ENCODE measurements at places on chromosomes 6 and 20.

- no peak for DNase-seq
These were observed 89.0 kb downstream of the EDN1 start for GRCh38 chr6:12379181-12379580.

DNA sequence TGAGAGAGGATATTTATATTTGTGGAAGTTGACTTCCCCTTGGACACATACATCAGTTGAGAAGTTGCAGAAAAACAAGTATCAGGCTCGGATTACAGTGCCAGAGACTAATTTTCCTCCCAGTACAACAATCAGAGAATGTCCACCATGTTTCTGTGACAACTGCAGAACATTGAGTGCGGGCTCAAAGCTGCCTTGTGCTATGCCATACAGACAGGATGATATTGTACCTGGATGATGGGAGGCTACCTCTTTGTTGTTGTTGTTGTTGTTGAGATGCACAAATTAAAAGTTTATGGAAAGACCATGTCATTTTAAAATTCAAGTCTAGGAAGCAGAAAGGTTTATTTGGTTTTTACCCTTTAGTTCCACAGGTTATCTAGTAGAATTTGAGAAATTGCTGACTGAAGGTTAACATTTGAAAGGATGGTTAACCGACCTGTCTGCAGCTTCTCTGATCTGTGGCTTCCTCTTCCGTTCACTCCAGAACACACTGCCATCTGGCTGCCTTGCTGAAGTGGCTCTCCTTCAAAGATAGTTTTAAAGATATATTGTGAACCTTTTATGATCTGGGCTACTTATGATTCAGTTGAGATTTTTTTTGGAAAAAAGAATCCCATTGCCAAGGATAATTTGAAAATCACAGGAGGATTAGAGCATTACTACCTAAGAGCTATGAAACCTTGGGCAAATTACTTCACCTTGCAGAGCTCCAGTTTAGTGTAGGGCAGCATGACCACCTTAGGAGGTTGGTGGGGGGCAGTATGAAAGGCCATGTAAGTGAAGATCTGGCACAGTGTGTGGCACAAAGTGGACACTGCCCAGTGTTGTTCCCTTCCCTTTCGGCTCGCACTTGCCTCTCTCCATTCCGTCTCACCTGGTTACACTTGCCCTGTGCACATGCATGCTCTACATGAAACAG is 15.9 kb downstream of the TMEM200A start:
- DNase-seq: no peak

DNA sequence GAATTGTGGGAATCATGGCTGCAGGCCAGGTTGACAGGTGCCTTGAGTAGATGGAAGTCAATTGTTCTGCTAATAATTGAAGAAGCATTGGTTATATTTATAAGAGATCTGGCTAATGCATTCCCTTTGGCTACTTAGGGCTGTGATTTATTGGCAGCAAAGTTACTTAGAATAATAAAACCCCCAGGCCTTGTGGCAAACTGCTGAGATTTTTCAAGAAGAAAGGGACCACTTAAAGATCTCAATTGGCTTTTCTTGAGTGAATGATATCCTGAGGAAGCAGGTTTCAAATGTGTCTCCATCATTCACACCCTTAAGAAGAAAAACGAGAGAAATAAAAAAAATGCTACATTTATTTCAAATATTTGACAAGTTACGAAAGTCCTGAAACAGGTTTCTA is 27.4 kb downstream of the DDO start:
- no peak for DNase-seq

DNA sequence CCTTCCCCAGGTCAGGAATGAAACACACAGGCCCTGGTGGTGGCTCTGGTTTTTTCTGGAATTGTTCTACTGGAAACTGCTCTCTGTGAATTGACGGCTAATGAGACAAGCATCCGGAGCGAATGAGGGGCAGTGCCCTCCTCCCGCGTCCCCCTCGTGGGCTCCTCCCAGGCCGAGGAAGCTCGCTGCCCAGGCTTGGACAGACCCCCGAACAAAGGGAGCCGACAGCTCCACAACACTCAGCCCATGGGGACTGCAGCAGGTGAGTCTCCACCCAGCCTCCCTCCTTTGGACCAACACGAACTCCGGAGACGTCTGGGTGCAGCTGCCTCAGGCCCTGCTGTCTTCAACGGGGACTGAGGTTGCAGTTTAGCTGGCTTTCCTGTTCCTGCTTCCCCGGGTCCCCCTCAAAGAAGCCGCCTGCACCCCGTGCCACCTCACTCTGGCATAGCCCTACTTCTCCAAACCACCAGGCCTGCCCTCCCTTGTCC is 31.3 kb upstream of the AFDN start:
- no peak for DNase-seq

- no peak for DNase-seq
These were observed 22.7 kb upstream of the HLA-DQA1 start for GRCh38 chr6:32614366-32615081.

Data from NCI-H2227 treated with DMSO at 0.1 percent for 48 hours (cell line).